Choroid plexus epithelial cell (primary cell): ENCODE measurements at places on chromosomes 4 and X.

GRCh38 chrX:86696951-86697350 is 548.7 kb downstream of the DACH2 start:
- no peak for DNase-seq

GRCh38 chr4:154332681-154333421 is 158.7 kb downstream of the DCHS2 start:
- no peak for DNase-seq

GRCh38 chr4:17962171-17962570 is 59.4 kb downstream of the LCORL start:
- no peak for DNase-seq

DNA sequence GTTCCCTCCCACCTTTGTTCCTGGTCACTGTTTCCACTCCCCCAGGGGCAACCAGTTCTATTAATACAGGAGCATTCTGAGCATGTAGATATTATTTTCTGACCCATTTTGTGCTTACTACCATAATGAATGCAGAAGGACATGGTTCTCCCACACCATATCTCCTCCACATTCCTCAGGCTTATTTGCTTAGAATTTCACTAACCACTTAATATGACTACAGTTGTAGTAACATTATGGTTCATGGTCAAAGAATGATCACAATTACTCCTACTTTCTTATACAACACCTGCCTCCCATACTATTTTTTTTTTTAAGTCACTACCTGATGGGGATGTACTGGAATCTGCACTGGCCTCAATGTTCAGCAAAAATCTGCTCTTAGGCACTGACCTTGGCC is 7.5 kb upstream of the FAM184B start:
- no peak for DNase-seq

- peak; percentile 7 for DNase-seq
These were observed 26.7 kb downstream of the OTC start for GRCh38 chrX:38379088-38379487.

- DNase-seq: no peak
These were observed 6.9 kb upstream of the PNMA6A start for GRCh38 chrX:153065389-153065788.

- DNase-seq: no peak
These were observed 5.3 kb upstream of the MAMLD1 start for GRCh38 chrX:150357790-150358189.

GRCh38 chr4:67682266-67682665 is 18.7 kb downstream of the UBA6 start:
- DNase-seq: no peak
